ENCODE measurements at places on chromosomes 16 and 17.

GRCh38 chr16:64133366-64133765 is 988.5 kb downstream of the CDH11 start:
- no peak for DNase-seq

GRCh38 chr17:5431949-5432556 is 6.9 kb downstream of the C1QBP start:
- no peak for DNase-seq

GRCh38 chr16:82657786-82658185 is 31.0 kb downstream of the CDH13 start:
- DNase-seq: no peak

DNA sequence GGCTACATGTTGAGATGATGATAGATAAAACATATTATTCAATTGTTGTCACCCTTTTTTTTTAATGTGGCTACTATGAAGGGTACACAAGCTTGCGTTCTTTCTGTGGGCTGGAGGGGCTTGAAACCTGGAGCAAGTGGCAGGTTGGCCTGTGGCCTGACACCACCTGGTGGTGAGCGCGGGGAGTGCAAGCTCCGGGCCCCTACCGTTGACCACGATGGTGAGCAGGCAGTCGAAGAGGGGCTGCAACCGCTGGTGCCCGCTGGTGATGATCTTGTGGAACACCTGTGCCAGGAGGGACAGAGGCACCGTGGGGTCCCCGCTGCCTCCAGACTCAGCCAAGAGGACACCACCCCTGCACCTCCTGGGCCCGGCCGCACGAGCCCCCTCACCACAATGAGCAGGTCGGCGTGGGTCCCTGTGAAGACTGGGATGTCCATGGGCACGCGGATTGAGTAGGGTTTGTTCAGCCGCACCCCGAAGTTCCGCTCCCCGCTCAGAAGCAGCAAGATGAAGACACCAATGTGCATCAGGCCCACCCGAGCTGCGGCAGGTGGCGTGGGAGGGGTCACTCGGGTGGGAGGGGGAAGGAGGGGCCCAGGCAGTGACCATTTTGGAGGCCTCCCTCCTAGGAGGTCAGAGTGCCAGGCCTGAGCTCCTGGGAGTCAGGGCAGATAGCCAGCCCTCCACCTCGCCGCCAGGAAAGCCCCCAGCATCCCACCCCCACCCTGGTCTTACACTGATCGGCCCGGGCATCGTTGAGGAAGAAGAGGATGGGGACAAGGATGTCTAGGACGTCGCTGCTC is 14.4 kb downstream of the HID1 start:
- DNase-seq: peak; percentile 58

- DNase-seq: no peak
These were observed 393.9 kb upstream of the MAF start for GRCh38 chr16:79994418-79994817.

GRCh38 chr17:1645207-1646171 is at the start of gene SCARF1:
Gene SCARF1, minus strand, starts transcription at chr17:1645732. Its CDS starts 35 bp downstream, at chr17:1645697.
- DNase-seq: no peak

GRCh38 chr16:17519101-17519955 is 48.6 kb upstream of the XYLT1 start:
- DNase-seq: peak; percentile 66

- DNase-seq: no peak
These were observed 14.9 kb downstream of the METRNL start for GRCh38 chr17:83094291-83094690.

- DNase-seq: peak; percentile 23
These were observed at the start of gene CRYBA1 for GRCh38 chr17:29246628-29247027. Gene CRYBA1, plus strand, starts transcription at chr17:29246859. Its CDS starts 5 bp downstream, at chr17:29246864.

- DNase-seq: no peak
These were observed 1.4 kb downstream of the CBLN1 start for GRCh38 chr16:49280105-49280741.

DNA sequence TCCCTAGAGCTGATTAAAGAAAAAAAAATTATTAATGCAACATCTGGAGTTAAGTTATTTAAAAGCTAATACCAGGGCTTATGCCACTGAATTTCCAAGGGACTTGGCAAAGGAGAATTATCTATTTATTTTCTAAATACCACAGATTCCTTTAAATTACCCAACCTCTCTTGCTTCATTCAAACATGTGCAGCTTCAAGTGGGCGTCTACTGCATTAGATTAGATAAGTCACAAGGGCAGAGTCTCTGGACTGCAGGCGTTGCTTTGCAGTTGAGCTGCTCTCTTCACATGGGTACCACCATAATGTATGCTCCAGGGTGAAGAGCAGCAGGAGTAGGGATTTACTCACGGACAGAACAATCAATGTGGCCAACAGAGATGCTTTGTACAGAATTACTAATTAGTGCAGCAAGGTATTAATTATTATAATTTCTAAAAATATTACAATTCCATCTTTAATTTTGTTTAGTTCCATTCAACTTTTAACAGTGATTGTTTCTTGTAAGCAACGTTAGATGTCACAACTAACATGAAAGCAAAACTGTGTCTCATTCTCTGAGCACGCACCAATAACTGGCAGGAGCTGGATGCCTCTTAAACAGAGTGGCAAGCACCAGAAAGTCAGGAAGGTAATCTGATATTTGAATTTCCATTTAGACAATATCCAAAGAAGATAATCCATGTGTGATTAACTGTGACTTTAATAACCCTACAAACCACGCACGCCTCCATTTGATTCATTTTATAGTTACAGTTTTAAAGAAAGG is 214.2 kb downstream of the STX8 start:
- peak; percentile 84 for DNase-seq

GRCh38 chr16:83137326-83137781 is 510.6 kb downstream of the CDH13 start:
- DNase-seq: peak; percentile 89

DNA sequence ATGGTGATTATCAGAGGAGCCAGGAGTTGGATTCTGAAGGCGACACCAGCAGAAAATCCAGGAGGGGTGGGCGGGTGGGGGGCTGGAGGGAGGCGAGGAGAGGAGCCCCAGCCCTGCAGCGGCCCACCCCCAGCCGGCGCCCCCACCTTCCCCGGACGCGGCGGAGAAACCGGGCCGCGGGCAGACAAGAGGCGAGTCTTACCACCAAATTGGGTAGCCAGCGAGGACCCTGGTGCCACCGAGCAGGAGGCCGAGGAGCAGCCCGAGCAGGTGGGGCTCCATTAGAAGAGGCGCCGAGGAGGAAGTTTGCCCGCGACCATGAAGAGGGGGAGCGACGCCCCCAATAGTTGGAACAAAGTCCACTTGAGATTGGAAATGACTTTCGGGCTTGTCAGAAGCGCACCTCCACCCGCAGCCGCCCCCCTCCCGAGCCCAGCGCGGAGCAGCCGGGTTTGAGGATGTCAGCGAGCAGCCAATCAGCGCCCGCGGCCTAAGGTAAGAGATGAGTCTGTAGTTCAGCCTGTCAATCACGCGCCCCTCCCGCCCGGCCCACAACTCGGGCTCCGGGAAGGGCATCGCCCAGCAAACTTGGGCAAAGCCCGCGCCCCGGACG is at the start of gene WNT3:
TSS of gene WNT3 (minus strand) at position 377 of the 613 bp plus-strand sequence. CDS start at position 282, 95 bp downstream.
- DNase-seq: peak; percentile 32

DNA sequence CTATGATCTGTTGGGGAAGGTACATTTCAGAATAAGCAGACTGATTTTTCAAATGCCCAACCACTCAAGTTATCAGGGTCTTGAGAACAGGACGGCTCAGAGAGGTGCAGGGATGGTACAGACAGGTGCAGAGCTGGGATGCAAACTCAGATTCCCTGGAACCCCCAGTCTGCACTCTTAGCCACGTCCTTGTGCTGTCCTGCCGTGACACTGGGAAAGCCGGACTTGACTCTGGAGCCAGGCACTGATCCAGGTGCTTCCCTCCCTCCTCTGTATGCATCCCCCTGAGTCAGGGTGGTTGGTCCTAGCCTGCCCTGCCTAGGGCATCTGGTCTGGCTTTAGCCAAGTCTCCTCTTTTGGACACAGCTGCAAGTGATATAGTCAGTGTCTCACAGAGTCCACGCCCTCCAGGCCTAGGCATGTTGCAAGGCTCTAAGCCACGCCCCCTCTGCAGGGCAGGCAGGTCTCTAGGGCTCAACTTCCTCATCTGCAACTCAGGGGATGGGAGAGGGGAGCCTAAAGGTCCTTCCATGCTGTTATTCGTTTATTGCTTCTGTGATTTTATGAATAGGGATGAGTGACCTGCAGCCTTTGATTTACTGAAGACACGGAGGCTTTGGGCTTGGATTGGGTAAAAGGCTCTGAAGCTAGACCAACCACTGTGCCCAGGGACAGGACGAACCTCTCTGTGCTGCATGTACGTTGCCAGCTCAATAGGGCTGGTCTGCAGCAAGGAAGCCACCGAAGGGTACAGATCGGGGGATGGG is 97.3 kb downstream of the SDK2 start:
- no peak for DNase-seq

DNA sequence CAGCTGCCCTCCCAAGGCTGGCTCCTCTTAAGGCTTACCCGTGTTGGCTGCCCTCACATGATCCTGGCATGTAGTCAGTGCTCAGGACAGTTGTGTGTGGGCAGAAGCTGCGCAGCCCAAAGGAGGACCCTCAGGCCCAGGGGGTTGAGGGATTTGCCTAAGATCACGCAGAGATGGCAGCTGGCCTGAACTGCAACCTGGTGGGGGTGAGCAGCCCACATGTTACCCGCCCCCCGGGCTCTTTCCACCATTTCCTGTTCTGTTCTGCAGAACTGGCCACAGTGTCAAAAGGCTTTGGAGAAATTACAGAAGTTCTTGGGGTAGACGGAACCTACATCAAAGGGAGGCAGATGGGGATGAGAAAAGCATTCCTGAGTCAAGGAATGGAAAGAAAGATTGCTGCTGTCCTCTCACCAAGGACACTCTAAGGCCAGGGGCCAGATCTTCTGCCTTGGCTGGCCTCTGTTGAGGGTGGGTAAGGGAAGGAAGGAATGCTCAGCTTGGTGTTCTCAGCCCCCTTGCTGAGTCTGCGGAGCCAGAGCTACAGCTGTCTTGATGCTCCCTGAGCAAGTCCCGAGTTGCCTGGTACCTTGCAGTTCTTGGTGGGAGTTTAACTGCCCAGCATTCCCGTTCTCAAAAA is 53.0 kb downstream of the EPN2 start:
- no peak for DNase-seq
